Activated T-helper 1 cell treated with anti-CD3 and anti-CD28 coated beads, Interleukin-2, amount 50 U/mL, for 16 hours (primary cell): ENCODE measurements at places on chromosomes 12 and 14.

- no peak for DNase-seq
Measured at GRCh38 chr14:52021957-52022600, 32.7 kb downstream of the RTRAF start.

GRCh38 chr12:14868916-14869506 lies 16.6 kb downstream of the MGP start:
- DNase-seq = no peak

DNA sequence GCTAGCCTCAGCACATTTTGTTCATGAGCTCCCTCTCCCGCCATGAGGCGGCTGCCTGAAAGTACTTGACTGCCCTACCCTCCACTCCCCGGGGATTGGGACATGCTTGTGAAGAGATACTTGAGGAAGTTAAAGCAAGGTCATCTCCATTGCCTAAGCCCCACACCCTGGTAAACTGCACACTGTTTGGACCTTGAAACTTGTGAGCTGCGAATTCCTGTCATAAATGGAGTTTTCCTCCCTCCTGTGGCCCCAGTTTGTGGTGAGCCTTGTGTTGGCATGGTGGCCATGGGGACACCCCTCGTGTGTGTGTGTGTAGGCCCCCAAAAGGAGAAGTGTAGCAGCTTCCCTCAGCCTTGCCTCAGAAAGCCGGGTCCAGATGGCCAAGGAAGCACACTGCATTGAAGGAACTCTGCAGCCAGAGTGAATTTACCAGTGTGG lies 395.5 kb downstream of the ZFP36L1 start:
- no peak for DNase-seq

- no peak for DNase-seq
Measured at GRCh38 chr12:122820838-122821271, 14.4 kb upstream of the HIP1R start.

DNA sequence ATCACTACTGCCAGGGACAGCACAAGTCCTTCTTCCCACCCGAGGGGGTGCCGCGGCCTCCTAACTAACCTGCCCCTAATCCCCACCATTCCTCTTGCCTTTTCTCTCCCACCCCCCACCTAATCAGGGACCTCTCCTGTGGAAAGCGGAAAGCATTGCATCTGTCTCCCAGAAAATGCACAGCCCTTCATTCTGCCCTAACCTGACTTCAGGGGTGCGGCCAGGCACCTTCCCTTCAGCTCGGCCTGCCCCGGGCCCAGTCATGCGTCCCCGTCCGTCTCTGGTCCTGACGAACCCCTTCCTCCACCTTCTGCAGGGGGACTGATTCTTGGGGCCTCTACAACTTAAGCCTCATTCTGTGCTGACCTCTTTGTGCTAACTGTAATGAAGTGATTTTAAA lies 43.9 kb upstream of the TRAF3 start:
- no peak for DNase-seq

DNA sequence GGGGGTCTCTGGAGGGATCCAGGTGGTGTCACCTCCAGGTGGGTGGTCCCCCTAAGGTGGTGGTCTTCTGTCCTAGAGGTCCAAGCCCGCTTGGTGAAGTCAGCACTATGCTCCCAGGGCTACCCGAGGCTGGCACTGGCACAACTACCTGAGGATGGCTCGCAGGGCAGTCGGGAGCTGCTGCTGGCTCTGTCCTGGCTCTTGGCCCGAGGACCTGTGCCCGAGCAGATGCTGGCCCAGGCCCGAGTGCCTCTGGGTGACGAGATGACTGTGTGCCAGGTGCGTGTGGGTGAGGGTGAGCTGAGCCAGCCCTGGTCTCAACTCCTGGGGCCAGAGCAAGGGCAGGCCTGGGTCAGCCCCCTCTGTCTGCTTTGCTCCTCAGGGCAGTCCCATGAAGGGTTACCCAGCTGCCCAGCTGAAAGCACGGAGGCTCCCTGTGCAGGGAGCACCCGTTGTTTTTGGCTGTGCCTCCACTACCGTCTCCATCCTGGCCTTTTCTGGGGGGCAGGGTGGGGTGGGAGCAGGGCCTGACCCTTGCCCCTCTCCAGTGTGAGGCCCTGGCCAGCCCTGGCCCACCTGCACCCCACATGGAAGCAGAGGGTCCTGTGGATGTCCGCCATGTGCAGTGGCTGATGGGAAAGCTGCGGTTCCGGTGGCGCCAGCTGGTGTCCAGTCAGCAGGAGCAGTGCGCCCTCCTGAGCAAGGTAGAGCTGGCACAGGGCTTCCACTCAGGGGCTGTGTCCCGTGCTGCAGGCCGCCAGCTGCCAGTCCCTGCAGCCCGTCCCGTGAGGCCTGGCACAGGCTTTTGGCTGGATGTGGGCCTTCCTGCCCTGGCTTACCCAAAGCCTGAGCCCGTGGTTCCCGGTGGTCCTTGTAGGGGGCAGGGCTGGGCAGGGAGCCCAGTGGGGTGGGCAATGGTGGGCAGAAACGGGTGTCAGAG lies 1.3 kb downstream of the TEDC1 start:
- no peak for DNase-seq

DNA sequence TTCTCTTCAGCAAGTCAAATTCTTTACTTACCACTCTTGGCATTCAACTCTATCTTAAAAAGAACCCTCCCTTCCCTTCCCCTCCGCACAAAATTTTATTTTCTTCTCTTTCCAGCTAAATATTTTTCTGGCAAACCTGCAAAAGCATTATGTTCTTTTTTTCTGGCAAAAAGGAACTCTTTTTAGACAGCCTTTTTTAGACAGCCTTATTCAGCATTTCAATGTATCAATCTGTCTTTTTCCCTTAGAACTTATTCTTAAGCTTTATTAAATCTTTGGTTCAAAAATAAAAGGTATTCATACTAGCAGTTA lies 50.5 kb downstream of the SPTLC2 start:
- DNase-seq = no peak

DNA sequence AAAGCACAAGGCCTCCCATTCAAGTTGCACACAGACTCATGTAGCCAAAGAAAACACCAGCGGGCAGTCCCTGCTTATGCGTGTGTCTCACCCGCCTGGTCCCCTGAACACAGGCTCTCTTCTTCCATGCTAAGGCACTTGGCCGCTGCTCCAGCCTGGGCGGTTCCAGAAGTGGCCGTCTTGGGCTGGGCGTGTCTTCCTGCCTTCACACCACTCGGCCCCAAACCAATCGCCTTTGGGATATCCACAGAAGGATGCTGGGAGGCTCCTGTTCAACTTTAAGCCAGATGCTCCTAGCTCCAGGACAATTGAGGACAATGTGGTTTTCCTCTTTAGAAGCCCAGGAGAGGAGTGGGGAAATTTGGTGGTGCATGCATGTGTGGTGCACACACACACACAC lies 2.2 kb downstream of the SCARB1 start:
- DNase-seq = no peak

DNA sequence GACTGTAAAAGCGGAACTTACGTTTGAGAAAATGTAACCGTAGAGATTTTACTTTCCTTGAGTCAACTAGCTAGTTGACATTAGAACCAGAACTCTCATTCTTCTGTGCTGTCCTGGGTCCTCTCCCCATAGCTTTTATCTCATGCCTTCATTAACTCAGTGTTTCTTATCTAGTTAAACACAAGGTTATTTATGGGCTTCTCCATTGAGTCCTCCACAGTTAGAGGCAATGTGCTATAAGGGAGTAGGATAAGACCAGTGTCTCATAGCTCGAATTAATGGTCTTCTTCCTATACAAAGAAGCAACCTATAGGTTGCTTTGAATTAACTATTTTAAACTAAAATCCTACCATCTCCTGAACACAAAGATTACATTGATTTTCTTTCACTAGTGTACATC lies 129.8 kb downstream of the ACSS3 start:
- no peak for DNase-seq

DNA sequence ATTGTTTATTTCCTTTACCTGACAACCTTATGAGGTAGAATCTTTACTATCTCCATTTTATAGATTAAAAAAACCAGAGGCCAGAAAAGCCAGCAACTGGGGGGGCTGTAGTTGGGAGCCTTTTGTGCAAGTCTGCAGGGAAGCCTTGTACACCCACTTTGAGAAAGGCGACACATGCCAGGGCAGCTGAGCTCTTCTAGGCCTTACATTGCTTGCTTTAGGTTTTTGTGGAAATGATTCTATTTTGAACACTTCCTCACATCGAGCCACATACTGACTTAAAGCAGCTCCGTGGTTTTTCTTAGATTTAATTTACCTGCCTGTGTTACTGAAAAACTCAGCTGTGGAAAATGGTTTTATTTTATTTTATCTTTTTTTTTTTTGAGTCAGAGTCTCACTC lies 34.6 kb downstream of the EP400 start:
- DNase-seq = no peak

DNA sequence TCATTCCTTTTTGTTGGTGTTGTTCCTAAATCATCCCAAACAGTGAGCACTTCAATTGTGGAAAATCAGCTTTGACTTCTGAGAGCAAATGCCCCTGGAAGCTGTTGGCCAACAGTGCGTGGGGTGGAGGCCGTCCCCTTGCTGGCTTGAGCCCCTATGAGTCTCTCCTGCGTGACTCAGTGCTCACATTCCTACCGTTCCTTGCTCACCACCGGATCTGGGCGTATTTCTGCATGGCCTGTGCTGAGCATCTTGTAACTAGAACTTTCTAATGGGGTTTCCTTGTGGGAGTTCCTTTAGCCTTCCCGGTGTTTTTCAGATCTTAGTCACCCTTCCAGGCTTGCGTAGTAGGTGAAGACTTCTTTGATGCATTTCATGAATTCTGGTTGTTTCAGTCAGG lies 14.7 kb downstream of the SERPINA1 start:
- DNase-seq = no peak

DNA sequence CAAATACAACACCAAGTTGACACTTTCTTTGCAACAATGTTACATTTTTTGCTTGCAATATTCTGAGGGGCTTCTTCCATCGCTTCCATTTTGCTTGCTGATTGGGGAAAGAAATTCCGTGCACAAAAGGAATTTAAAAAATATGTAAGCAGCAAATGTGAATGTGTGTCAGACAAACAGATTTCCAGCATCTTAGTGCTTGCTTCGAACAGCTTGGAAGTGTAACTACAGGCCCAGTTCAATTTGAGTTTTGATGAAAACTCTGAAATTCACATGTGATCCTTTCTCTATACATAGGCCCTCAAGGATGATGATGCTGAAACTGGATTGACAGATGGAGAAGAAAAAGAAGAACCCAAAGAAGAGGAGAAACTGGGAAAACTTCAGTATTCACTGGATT lies 399.1 kb downstream of the PAWR start:
- no peak for DNase-seq

GRCh38 chr14:64502456-64502855 lies 1.2 kb downstream of the ZBTB25 start:
- DNase-seq = no peak

GRCh38 chr12:42750356-42750755 lies 160.8 kb upstream of the PRICKLE1 start:
- DNase-seq = no peak

DNA sequence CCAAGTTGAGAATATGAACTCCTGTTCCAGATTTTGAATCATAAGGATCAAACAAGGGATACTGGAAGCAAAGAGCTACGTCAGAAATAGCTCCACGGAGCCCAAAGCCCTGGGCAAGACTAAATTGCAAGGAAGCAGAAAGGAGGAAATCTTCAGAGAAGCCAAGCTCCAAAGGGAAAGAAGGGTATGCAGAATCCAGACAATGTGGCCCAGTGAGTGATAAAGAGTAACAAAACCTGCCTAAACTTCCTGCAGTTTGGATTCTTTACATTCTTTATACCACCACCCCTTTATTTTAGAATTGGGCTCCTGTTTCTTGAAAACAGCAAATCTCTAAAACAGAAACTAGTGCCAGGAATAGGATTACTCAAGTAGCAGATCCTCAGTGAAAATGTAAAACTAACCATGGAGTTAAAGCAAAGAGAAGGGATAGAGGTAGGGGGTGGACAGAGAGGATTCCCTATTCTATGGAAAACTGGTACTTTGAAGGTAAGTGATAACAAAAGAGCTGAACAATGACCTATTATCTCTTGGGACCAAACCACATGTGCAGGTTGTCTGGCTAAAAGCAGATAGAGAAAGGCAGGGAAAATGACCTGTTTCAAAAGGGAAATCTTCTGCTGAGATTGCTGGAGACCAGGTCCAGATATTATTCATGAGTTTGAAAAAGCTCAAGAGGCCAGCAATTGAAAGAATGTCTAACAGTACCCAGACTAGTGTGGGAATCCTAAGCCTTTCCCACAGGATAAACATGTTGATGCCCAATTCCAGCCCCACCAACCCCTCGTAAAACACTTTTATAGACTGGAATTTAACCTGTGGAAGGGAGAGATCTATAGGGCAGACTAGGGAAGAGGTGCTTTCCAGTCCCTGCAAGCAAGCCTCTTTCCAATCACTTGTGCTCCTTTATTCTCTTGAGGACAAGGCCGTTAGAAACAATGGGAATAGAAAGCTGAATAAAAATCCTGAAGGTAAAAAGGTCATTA lies 24.5 kb downstream of the MBIP start:
- no peak for DNase-seq

GRCh38 chr14:95402578-95402977 lies 82.9 kb upstream of the CLMN start:
- no peak for DNase-seq

DNA sequence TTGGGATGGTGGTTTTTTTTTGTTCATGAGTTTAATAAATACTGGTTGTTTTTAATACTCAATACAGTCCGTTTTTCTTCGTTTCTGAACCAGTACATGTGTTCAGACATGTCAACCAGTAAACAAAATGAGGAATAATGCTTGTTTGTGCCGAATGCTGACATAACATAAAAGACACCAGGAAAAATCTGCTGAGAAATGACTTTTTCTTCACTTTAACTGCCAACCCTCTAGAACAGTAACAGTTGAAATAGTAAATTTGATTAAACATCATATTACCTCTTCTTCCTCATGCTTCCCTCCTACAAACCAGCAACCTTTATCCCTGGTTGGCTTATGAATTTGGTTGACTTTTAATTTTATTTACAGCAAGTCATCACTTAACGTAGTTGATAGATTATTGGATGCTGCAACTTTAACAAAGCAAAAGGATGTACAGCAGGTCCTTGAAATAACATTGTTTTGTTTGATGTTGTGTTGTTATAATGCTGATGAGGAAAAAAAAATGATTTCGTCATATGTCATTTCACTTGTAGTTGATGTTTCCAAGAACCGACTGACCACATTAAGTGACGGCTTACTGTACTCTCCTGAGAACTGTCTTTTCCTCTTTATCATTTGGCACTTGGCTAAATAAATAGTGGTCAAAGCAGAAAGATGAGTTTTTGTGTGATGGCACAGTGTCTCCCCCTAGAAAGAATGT lies 340.5 kb downstream of the TMTC2 start:
- DNase-seq = no peak

DNA sequence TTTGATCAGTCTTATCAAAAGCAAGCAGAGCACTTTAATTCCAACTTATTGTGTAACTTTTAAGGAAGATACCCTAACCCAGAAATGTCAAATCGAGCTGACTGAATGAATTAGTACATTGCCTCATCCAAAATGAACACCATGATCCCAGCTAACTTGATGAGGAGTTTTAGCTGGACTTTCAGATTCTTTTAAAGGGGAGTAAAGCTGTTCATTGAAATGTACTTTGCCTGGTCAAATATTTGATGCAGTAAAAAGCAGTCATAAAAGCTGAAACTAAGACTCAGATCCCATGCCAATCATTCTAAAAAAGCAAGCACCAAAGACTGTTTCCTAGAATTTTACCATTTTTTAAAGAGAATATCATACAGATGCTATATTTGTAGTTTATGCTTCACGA lies 114.1 kb downstream of the FSCB start:
- DNase-seq = no peak

GRCh38 chr12:56160193-56160763 lies 2.1 kb downstream of the MYL6 start:
- peak; percentile 33 for DNase-seq
